Pancreas (tissue), 10 donors: ENCODE measurements at places on chromosomes 5 and 9. TPM values are rescaled to one million over a fixed set of nuclear protein-coding genes. Genes with fewer than 3 reads are reported as not detected.
A peak's percentile ranks its signal among the peaks of the same experiment; 100 is the strongest.

The CEL gene
- 2,560 TPM for polyA plus RNA-seq

The LRRC19 gene
- polyA plus RNA-seq = not detected

The LYSMD3 gene
- 2.5 TPM for polyA plus RNA-seq

The SPINK6 gene
- polyA plus RNA-seq = not detected

The NCS1 gene
- 4.7 TPM for polyA plus RNA-seq

The OSMR gene
- polyA plus RNA-seq = 5.5 TPM

The TMOD1 gene
- 28.7 TPM for polyA plus RNA-seq

The CYLC2 gene
- 0.05 TPM for polyA plus RNA-seq

The TRIM7 gene
- polyA plus RNA-seq = 3.0 TPM

The SOHLH1 gene
- not detected for polyA plus RNA-seq

The TEX48 gene
- not detected for polyA plus RNA-seq

The SPINK5 gene
- 0.23 TPM for polyA plus RNA-seq

The HEMGN gene
- not detected for polyA plus RNA-seq

The ASPN gene
- 2.3 TPM for polyA plus RNA-seq

The ITK gene
- 0.30 TPM for polyA plus RNA-seq

DNA sequence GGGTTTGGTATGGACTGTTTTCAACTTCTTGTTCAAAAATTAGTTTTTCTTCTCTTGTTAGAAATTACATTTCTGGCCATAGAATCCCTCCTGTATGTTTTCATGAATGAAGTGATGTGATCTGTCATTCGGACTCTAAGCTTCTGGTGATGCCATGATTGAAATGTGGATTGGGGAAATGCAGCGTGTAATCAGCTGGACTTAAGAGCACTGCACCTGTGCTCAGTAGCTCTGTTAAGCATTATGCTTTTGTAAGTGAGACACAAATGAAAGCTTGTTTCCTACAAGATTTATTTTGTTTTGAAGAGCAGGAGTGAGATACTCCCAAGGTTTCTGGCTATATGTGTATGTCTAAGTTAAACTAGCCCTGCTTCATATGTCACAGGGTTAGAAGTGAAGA, 24.0 kb upstream of the FAM120AOS start:
- DNase-seq = no peak

DNA sequence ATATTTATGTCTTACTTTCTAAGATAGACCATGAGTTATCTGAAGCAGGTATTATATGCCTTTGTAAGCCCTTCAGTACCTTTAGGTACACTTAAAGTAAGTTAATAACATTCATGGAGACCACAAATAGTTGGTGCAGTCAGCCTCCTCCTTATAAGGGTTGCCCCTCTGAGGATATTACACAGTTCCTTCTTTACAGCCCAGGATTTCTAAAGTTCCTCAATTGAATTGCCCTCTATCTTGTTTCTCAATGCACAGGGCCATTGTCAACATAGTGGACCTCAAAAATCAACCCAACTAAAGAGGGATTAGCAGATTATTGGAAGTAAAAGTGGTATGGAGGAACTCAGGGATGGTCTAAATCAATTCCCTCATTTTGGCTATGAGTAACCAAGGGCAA, 50.3 kb downstream of the HMHB1 start:
- no peak for DNase-seq

DNA sequence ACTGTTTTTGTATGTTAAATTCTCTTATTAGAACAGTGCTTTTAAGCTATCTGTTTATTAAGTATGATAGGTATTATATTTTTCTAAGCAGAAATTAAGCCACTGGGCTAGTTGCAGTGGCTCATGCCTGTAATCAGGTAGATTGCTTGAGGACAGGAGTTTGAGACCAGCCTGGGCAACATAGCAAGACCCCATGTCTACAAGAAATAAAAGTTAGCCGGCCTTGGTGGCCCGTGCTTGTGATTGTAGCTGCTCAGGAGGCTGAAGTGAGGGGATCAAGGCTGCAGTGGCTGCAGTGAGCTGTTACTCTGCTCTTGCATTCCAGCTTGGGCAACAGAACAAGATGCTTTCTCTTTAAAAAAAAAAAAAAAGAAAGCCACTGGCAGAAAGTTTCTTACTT, 45.0 kb upstream of the LRRC70 start:
- no peak for DNase-seq

- DNase-seq = no peak
These were observed 592.2 kb downstream of the ANXA1 start for GRCh38 chr9:73743826-73744225.

DNA sequence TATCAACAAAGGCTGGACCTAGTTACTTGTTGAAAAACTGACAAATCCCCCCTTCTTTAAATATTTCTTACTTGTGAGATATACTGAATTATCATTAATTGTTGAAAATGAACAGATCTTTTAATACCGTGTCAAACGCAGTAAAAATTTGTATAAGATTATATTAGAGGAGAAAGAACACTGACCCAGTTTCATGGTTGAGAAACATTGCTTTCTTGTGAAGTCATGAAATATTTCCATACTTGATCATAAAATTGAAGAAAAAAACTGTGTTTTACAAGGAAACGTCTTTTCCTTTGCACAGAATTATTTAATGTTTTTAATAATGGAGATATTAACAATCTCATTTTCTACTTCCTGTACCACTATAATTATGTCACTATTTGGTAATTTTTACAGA, 45.8 kb downstream of the MOCS2 start:
- no peak for DNase-seq

DNA sequence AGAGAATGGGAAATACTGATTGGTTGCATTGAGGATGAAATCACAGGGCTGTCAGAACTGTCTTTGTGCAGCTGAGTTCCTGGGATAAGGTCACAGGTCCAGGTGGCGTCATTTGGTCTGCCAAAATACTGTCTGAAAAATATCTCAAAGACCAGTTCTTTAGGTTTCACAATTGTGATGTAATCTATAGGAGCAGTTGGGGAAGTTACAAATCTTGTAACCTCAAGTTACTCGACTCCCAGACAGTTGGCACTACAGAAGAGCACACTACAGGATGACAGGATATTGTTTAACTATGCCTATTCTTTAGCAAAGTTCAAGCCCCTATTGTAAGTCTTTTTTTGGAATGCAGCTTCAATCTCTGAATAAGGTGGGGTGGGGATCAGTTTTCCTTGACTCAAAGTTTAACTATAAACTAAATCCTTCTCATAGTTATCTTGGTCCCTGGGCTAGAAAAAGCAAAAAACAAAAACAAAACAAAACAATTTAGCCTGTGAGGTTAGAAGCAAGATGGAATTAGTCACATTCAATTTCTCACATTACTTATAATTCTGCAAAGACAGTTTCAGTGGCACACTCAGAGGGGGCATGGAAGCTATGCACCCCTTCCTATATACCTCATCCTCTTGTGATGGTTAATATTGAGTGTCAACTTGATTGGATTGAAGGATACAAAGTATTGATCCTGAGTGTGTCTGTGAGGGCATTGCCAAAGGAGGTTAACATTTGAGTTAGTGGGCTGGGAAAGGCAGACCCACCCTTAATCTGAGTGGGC, 276.0 kb downstream of the AUH start:
- DNase-seq = no peak

DNA sequence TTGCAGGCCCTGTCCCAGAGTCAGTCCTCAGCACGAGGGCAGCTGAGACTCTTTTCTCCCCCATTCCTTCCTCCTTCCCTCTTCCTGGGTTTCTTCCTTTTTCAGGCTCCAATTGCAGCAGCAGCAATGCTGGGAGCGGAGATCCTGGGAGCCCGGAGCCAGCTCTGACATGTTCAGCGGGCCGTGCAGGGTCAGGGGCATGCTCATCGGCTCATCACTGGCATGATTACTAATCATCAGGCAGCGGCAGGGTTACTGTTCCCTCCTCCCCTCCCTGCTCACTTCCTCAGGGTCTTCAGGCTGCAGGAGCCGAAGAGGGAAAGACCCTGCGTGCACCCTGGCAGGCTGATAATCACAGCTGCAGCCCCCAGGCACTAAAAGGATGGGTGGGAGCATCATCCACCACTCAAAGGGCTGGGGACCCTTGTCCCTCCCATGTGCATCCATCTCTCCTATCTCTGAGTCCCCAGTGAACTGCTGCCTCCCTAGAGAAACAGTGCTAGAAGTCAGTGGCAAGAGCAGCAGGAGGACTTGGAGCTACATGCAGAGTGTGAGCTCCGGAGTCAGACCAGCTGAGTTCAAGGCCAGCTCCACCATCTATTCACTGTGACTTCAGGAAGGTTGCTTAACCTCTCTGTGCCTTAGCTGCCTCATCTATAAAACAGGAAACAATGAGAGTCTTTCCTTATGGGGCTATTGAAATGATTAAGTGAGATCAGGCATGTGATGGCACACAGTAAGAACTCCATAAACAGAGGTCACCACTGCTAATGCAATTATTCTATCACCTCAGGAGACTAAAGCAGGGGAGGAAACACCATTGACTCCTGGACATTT, 7.8 kb upstream of the KCNIP1 start:
- no peak for DNase-seq

GRCh38 chr5:102262688-102263087, 33.4 kb downstream of the SLCO4C1 start:
- no peak for DNase-seq

- DNase-seq = peak; percentile 44
These were observed 3.1 kb upstream of the RGMB start for GRCh38 chr5:98770209-98770910.

DNA sequence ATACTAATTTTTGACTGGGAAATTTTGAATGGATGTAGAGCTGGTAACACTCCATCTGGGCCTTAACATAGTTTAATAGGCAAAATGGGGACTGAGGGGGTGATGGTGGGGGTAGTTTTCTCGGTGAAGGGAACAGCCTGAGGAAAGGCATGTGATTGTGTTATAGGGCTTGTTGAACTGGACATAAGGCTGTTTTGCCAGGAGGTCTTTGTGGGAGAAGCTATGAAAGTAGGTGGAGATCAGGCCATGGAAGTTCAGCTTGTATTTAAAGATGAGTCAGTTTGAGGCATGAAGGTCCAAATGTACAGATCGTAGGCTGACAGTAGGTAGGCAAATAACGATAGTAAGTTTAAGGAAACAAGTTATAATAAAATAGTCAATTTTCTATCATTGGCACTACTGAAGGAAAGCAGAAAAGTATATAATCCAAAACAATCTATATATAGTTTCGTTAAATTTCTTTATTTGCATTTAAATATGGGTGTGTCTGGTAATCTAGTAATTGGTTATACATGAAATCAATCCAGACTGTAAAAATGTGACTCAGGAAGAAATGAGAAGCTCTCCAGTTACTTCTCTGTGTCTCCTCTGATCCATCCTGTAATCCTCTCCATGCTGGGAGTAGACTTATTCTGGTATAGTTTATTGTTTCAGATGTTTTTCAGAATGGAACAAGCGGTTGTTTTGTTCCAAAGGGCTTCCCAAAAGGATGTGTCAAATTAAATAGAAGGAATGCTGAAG, 2.8 kb downstream of the CSNK1G3 start:
- no peak for DNase-seq

DNA sequence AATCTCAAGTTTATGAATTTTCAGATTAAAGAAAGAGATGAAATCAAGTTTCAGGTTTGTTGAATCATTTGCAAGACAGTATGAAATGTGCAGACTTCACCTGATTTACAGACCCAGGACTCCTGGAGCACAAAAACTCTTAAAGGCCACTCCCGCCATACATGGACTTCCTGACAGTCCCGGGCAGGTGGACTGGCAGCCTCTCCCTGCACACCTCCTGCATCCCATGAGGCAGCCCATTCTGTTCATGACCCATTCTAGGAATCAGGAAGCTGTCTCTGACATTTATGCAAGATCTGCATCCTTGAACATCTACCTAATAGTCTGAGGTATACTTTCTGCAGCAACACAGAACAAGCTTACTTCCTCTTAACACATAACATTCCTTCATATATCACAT, 5.9 kb downstream of the DDX31 start:
- no peak for DNase-seq

DNA sequence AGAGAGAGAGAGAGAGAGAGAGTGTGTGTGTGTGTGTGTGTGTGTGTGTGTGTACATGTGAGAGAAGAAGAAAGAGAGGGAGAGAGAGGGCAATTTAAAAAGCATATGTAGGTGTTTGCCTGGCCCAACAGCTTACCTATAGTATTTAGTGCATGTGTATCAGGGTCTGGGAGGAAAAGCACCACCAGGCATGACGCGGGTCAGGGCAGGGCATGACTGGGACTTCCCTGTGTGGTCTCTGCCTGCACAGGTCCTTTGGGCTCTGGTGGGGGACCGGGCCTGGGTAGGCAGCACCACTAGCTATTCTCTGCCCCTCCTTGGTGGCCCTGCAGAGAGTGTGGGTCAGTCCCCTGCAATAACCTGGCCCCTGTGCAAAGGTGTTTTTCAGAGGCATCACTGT, 16.1 kb downstream of the IL9 start:
- DNase-seq = no peak

- DNase-seq = no peak
These were observed 153.0 kb upstream of the SMC2 start for GRCh38 chr9:103941104-103941503.

- DNase-seq = peak; percentile 87
These were observed 36.5 kb downstream of the SHB start for GRCh38 chr9:38032266-38033110.

GRCh38 chr5:176152191-176152929, 85.9 kb upstream of the SIMC1 start:
- DNase-seq = no peak

DNA sequence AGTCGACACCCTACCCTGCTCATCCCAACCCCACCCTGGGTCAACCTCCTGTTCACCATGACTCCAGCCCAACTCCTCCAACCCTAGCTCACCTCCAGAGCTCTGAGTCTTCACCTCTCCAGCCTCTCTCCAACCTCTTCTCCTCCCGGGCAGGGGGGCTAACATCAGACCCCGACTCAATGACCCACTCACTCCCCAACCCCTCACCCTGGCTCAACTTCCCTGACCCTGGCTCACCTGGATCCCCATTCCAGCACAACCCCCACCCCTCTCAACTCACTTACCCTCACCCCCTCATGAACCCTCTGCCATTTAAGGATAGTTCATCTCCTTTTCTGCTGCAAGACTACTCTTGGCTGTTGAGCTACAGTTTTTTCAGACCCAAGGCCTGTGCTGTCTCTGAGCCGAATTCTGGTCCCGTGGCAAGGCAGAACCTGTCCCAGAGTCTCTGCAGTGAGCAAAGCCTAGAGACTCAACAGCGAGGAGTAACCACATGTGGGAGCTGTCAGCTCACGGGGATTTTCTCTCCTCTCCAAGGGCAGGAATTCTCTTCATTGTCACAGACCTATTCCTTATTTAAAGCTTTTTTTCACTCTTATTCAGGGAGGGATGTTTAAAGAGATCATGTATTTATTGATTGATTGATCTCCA, 29.8 kb downstream of the ANKRD33B start:
- no peak for DNase-seq

DNA sequence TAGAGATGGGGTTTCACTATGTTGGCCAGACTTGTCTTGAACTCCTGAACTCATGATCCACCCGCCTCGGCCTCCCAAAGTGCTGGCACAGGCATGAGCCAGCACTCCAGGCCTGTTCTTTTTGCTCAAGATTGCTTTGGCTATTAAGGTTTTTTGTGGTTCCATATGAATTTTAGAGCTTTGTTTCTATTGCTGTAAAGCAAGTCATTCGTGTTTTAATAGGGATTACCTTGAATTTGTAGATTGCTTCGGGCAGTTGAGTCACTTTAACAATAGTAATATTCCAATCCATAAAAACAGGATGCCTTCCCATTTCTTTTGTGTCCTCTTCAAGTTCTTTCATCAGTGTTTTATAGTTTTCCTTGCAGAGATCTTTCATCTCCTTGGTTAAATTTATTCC, 22.1 kb downstream of the C6 start:
- no peak for DNase-seq

- peak; percentile 9 for DNase-seq
These were observed 38.1 kb upstream of the CD180 start for GRCh38 chr5:67234671-67235176.
